H54 (cell line): ENCODE measurements at places on chromosomes 3 and 15.

GRCh38 chr3:128068156-128068620, 16.0 kb downstream of the SEC61A1 start:
- DNase-seq, result no peak

- DNase-seq, result no peak
Measured at GRCh38 chr15:71410347-71410746, 295.1 kb downstream of the THSD4 start.

- no peak for DNase-seq
Measured at GRCh38 chr15:101502572-101503295, 13.2 kb upstream of the PCSK6 start.

DNA sequence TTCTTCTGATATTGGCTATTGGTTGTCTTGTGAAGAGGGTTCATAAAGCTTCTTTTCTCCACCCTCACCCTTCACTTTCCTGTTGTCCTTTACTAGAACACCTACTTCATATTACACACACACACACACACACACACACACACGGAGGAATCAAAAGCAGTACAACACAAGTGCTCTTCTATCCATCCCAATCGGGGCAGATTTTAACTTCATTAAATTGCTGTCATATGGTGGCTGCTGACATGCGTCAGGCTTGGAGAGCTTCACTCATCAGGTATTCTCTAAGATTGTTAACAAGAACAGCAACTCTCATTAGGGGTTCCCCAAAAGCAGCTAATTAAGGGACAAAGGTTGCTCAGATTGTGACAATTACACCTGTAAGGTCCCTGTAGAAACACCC, 239.1 kb upstream of the MEIS2 start:
- DNase-seq, result no peak

DNA sequence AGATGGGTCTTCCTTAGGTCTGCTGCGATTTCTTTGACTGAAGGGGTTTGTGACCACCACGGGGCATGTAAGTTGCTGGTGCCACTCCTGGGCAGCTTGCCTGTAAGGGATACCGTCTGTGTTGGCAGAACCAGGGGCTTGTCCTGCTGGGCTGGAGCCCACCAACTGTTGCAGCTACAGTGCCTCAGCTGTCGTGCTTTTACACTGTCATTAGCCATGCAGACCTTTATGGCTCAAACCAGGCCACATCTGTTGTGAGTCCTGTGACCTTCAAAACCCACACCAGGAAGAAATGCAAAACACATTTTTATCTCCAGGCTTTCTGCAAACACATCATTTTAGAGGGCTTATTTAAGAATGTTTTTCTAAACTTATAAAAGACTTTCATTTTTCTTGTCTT, 168.7 kb downstream of the PTPRG start:
- no peak for DNase-seq

- no peak for DNase-seq
Measured at GRCh38 chr15:25180606-25181292, 226.0 kb downstream of the SNRPN start.

- DNase-seq, result no peak
Measured at GRCh38 chr3:152127058-152127457, 141.7 kb upstream of the MBNL1 start.

DNA sequence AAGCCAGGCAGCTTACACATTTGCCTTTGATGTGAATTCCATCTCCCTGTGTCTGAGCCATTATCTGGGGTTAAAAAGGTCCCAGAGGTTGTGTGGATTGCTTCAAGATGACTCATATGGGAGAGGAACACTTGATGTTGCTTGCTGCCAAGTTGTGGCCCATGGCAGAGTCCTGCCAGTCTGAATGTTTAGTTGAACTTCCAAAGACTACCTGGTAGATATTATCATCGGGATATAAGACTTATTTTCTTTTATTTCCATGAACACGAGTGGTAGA, 85.6 kb downstream of the TJP1 start:
- peak; percentile 38 for DNase-seq

DNA sequence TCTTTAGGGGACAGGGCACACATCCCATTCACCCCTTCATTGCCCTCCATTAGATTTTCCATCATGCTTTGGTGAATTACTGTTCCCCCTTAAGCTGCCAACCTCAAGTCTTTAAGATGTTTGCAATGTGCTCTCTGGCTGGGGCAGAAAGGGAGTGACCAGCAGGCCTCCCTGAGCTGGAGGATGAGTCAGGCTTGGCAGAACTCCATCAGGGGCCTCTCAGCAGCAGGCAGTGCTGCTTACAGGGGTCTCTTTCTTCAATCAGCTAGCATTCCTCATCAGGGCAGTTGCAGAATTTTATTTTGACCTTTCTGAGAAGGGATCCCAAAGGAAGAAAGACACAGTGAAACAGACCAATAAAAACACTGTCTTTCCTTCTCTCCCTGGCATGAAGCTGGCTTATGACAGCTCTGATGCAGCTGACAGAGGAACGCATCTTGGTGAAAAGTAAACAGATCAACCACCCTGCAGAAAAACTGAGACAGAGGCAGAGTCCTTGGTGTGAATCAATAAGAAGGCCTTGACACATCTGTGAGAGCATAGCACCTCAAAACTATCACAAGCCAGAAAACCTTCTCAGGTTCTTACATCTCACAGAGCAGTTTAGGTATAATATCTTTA, 88.7 kb upstream of the MRPL3 start:
- DNase-seq, result peak; percentile 6

DNA sequence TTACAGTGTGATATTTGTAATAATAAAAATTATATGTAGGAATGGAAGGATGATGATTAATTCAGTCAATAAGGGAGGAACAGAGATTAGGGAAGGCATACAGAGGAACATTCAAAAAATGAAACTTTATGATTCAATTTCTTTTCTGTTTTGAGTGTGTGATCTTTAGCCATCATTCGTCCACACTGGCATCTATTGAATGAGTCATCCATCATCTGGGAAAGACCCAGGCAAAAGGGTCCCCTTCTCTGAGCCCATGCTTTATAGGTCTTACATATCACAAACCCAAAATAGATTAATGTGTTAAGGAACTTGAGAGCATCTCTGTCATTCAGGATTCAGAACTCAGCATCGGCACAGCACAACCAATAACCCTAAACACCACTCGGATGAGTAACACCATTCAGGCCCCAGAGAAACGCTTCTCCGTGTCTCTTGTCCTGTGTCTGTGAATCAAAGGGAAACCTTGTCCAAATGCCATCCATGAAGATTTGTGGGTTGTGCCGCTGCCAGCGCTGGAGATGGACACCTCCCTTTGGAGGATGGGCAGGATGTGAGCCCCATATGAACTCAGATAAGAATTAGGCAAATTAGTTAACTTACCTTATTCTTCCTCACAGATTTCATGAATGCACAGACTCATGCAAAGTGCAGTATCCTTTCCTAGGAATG, 21.7 kb upstream of the TPM1 start:
- DNase-seq, result no peak

GRCh38 chr3:113255100-113255853, 43.9 kb downstream of the BOC start:
- no peak for DNase-seq

DNA sequence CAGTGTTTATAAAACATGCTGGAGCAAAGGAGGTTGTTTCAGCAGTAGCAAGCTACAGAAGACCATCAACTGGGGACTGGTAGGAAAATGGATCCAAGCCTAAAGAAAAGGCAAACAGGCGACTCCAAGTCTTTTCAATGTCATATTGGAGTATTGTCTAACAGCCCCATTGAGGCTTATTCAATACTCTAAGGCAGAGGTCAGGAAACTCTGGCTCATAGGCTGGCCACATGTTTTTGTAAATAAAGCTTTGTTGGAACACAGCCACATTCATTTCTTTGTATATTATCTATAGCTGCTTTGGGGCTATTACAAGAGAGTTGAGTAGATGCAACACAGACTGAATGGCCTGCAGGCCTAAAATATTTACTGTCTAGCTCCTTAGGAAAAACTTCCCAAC, 77.5 kb downstream of the RPL22L1 start:
- no peak for DNase-seq

DNA sequence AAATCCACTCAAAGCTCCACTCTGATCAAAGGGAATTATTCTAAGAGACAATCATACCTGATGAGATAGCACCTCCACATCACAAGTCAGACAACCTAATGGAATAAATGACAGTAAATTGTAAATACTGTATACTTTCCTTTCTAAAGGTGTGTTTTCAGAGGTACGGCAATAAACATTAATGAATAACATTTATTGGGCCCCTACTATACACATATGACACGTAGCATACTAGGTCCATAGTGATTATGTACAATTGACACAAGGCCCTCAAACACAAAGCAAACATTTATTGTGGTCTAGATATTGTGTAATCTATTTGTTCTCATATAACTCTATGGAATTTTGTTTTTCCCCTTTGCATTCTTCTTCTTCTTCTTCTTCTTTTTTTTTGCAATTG, 429.8 kb downstream of the FOXP1 start:
- no peak for DNase-seq

GRCh38 chr3:41574900-41575299, 375.6 kb downstream of the CTNNB1 start:
- DNase-seq, result no peak

GRCh38 chr3:140376136-140376889, 301.6 kb upstream of the TRIM42 start:
- DNase-seq, result no peak

DNA sequence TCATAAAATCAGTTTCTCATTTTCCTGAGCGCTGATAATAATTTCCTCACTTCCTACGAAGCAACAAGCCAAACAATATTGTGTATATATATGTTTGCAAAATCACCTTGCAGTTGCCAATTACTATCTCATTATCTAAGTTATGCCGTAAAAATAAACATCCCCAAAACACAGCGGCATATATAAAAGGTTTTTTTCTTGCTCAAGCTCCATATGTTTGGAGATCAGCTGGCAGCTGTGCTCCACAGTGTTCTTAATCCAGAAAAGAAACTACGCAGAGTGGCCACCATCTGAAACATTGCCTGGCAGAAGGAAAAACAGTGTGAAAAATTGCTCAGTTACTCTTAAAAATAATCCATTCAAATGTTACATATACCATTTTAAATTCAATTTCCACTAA, 951.4 kb downstream of the PLOD2 start:
- DNase-seq, result no peak

GRCh38 chr15:41544650-41545015, 576 bp upstream of the RPAP1 start:
- DNase-seq, result no peak

DNA sequence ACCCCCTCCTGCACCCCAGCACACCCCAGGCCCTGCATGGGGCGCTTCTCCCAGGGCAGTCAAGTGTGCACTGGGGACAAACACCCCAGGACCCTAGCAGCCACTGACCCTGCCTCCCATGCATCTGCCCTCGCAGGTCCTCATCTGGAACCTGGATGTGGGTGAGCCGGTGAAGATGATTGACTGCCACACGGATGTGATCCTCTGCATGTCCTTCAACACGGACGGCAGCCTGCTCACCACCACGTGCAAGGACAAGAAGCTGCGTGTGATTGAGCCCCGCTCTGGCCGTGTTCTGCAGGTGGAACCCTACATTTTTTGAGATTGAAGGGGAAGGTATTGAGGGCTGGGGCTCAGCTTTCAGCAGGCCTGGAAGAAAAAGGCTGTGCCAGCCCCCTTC, 109.3 kb downstream of the ANP32A start:
- DNase-seq, result no peak

DNA sequence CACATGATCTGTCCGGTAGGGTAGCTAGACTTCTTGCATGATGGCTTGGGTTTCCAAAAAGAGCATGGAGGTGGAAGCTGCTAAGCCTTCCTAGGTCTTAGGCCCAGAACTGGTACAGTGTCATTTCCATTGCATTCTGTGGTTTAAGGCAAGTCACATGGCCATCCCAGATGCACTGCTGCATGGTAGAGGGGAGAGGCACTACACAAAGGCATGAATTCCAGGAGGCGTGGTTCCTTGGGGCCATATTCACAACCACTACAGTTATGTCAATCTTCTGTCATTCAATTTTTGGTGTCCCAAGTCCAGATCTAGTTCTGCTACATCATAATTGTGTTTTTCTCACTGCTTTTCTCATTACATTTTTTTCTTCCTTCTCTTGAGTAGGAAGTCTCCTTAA, 122.2 kb upstream of the CHRM5 start:
- DNase-seq, result no peak

DNA sequence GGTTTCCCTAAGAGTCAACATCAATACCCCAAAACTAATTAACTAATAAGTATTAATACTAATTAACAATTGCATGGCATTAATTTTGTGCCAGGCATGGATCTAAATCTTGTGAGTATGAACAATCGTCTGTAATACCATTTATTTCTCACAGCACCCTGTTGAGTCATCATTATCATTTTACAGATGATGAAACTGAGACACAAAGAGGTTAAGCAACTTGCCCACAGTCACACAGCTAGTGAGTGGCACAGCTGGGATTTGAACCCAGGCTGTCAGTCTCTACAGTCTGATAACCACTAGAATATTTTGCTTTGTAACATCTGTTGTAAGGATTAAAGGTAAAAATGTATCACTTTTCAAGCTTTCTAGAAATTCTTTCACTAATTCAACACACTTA, 423.4 kb upstream of the WNT5A start:
- DNase-seq, result no peak

DNA sequence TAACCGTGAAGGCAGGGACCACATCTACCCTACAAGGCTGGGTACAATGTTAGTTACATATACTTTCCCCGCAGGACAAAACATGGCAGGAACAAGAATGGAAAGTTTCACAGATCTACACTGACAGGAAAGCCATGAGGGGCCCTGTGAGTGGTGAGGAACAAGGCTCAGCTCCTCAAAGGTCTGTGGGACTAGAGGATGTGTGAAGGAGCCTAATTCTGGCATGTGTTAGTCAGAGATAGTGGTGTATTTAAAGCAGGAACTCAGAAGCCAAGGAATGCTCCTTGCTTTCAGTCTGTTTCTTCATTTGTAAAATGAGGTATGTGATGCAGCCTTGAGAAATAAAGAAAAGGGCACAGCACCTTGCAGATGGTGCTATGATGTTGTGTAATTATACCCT, 25.1 kb downstream of the ETV5 start:
- DNase-seq, result no peak

- DNase-seq, result no peak
Measured at GRCh38 chr15:92610101-92610520, 45.5 kb downstream of the FAM174B start.
